PC-3 (cell line): ENCODE measurements at places on chromosomes 11 and 22. TPM values are rescaled to one million over a fixed set of nuclear protein-coding genes. Genes with fewer than 3 reads are reported as not detected.

The SLC35E4 gene
- total RNA-seq = 16.8 and 18.1 TPM in 2 replicates

GRCh38 chr11:8384199-8384821 lies 120.6 kb upstream of the LMO1 start:
- peaks cover 46% of the 10 kb centered on the region for H3K27me3 ChIP-seq
- H3K36me3 ChIP-seq = no peaks in the 10 kb centered on the region
- no peak overlapping the region for H3K4me3 ChIP-seq
- no peak overlapping the region for H3K27ac ChIP-seq

The YPEL1 gene
- total RNA-seq = 0.23 and 3.2 TPM in 2 replicates

The MUC5AC gene
- total RNA-seq = 0.11 and 0.35 TPM in 2 replicates

DNA sequence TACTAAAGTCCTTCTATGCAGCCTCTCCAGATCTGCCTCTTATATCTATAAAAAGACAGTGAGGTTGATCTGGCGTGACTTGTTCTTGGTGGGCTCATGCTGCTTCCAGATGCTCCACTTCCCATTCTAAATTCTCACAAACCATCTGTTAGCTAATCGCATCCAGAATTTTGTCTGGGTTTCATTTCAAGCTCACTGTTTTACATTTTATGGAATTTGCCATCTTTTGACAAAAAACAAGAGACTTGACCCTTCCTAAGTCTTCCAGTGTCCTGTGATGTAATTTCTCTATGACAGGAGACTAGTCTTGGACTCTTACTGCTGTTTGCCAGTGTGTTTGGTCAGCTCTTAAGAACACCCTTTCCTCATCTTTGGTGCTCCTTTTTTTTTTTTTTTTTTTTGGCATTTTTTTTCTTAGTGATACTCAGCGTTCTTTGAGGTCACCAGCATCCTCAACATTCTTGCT lies 23.0 kb downstream of the CRKL start:
- no peak overlapping the region for H3K4me3 ChIP-seq
- no peak for DNase-seq
- H3K36me3 ChIP-seq = peaks cover 6% of the 10 kb centered on the region
- no peaks in the 10 kb centered on the region for H3K27me3 ChIP-seq
- H3K4me1 ChIP-seq = peaks cover under 1% of the 10 kb centered on the region; the same call in 1 of the 2 replicates

The FBLN1 gene
- 13.4 and 17.4 TPM in 2 replicates for total RNA-seq

DNA sequence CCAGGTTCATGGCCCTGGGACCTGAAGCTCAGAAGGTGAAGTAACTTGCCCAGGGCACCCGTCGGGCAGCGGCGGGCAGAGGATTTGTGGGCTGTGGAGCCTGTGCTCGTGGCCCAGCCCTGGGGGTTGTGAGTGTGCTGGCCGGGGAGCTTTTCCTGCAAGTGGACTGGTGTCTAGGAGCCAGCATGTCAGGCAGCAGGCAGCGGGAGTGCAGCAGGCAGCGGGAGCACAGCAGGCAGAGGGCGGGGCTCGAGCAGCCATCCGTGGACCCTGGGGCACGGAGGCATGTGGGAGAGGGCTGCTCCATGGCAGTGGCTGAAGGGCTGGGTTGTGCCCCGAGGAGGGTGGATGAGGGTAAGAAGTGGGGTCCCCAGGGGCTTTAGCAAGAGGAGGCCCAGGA lies 72.7 kb upstream of the PPP6R3 start:
- H3K27ac ChIP-seq = no peak overlapping the region
- no peaks in the 10 kb centered on the region for H3K27me3 ChIP-seq
- no peak for DNase-seq
- H3K36me3 ChIP-seq = peaks cover 22% of the 10 kb centered on the region
- no peak overlapping the region for H3K4me3 ChIP-seq
- H3K4me1 ChIP-seq = no peaks in the 10 kb centered on the region

- DNase-seq = no peak
- no peak overlapping the region for H3K4me3 ChIP-seq
- no peak overlapping the region for H3K27ac ChIP-seq
These were observed 3.2 kb downstream of the TH start for GRCh38 chr11:2168286-2169004.

GRCh38 chr11:122342089-122342744 lies 226.2 kb upstream of the BLID start:
- peaks cover 10% of the 10 kb centered on the region; the same call in 1 of the 2 replicates for H3K4me1 ChIP-seq
- peak overlapping the region; percentile 62 for H3K27ac ChIP-seq
- no peaks in the 10 kb centered on the region for H3K36me3 ChIP-seq
- H3K27me3 ChIP-seq = peaks cover 71% of the 10 kb centered on the region
- peak; percentile 80 for DNase-seq
- no peak overlapping the region for H3K4me3 ChIP-seq

GRCh38 chr11:2927851-2928604 lies 1.2 kb downstream of the PHLDA2 start:
- H3K4me3 ChIP-seq = peak overlapping the region; percentile 74
- peaks cover 48% of the 10 kb centered on the region for H3K4me1 ChIP-seq
- no peaks in the 10 kb centered on the region for H3K27me3 ChIP-seq

The RFPL2 gene
- not detected in 2 replicates for total RNA-seq

GRCh38 chr11:92154110-92154509 lies 70.5 kb upstream of the FAT3 start:
- no peak overlapping the region for H3K27ac ChIP-seq
- H3K36me3 ChIP-seq = no peaks in the 10 kb centered on the region
- no peaks in the 10 kb centered on the region for H3K4me1 ChIP-seq
- no peaks in the 10 kb centered on the region; the same call in 1 of the 2 replicates for H3K27me3 ChIP-seq

DNA sequence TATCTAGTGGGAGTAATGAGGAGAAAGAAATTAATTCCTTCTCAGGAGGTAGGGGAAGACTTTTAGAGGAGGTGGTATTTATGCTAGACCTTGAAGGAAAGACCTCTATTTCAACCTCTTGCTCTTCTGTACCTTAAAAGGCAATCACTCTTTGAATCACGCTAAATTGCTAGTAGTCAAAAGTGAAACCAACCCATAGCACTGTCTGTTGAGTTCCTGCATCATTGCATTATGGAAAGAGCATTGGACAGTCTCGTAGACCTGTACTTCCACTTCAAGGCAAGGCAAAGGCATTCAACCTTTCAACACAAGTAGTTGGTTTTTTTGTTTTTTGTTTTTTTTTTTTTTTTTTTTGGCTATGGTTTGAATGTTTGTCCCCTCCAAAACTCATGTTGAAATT lies 770.4 kb downstream of the ETS1 start:
- no peak overlapping the region for H3K4me3 ChIP-seq
- H3K27me3 ChIP-seq = no peaks in the 10 kb centered on the region
- no peak for DNase-seq
- H3K36me3 ChIP-seq = no peaks in the 10 kb centered on the region
- no peak overlapping the region for H3K27ac ChIP-seq
- no peaks in the 10 kb centered on the region for H3K4me1 ChIP-seq

DNA sequence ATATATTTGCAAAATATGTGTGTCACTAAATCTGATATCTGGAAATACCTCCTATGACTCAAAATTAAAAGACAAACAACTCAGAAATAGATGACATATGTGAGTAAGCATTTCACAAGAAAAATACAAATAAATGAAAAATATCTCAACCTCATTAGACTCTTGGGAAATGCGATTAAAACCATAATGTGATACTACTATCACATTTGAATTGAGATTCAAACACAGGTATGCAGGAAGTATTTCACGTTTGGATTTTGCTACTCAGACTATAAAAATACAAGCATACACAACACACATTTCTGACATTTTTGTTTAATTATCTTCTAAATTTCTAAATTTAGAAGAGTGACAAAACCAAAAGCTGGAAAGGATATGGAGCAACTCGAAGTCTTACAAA lies 811.9 kb upstream of the LRRC4C start:
- H3K27me3 ChIP-seq = no peaks in the 10 kb centered on the region
- 0 out of 2 replicates have a peak, but pooled peaks cover 3% of the 10 kb centered on the region for H3K4me1 ChIP-seq
- no peaks in the 10 kb centered on the region for H3K36me3 ChIP-seq
- DNase-seq = peak; percentile 31
- H3K27ac ChIP-seq = peak overlapping the region; percentile 44

The CRACR2B gene
- total RNA-seq = 10.6 and 19.8 TPM in 2 replicates

DNA sequence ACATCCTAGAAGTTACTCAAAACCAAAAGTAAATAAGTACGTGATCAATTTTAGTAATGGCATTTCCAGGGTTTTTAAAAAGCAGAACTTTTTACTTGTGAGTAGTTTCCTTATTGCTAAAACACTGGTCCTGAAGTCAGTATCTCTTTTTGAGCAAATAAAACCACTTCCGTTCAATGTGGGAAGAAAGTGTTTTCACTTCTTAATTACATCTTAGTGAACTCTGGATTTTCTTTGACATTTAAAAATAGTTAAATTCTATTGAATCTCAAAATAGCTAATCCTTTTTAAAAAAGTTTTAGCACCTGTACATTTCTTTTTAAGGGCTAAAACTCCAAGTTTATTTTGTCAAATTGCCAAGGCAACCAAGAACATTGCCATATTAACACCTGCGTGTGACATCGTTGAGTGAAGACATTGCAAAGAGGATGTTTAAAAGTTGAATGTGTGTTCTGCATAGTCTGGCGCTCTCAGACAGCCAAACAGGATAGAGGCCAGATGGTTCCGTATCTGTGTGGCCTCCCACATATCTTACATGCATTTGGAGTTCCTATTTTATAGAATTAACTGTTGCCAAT lies 17.2 kb upstream of the OR5B21 start:
- no peak overlapping the region for H3K27ac ChIP-seq
- no peaks in the 10 kb centered on the region for H3K36me3 ChIP-seq
- no peak for DNase-seq
- no peaks in the 10 kb centered on the region for H3K27me3 ChIP-seq
- H3K4me3 ChIP-seq = no peak overlapping the region

- peaks cover 8% of the 10 kb centered on the region; the same call in 1 of the 2 replicates for H3K4me1 ChIP-seq
- H3K4me3 ChIP-seq = no peak overlapping the region
- H3K27me3 ChIP-seq = no peaks in the 10 kb centered on the region
- peak; percentile 31 for DNase-seq
These were observed 4.8 kb downstream of the TRIM3 start for GRCh38 chr11:6468712-6469495.

The MRGPRX4 gene
- not detected in 2 replicates for total RNA-seq

DNA sequence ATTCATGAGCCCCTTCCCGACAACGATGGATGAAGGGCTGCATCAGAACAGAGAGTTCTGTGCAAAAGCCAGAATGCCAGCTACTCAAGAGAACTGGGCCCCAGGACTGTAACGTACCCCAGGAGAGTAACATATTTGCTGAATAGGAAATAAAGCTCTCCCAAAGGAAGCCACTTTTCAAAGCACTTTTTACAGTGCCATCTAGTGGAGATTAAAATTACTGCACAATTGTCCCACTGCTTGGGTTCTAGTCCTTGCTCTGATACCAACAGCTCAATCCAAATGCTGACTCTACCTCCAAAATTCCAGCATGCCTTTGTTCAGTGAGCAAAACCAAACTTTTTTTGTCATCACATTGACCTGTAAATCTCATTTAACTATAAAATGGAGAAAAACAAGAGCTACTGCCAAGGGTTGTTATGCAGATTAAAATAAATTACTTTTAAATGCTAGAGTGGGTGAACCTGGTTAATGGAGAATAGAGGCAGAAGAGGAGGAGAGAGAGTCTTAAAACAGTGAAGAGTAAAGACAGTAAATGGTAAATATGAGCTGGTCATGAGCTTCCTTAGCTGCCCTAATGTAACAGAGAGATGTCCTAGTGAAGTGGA lies 87.6 kb upstream of the FSHB start:
- no peak overlapping the region for H3K4me3 ChIP-seq
- no peak overlapping the region for H3K27ac ChIP-seq
- peak; percentile 68 for DNase-seq
- no peaks in the 10 kb centered on the region for H3K4me1 ChIP-seq

DNA sequence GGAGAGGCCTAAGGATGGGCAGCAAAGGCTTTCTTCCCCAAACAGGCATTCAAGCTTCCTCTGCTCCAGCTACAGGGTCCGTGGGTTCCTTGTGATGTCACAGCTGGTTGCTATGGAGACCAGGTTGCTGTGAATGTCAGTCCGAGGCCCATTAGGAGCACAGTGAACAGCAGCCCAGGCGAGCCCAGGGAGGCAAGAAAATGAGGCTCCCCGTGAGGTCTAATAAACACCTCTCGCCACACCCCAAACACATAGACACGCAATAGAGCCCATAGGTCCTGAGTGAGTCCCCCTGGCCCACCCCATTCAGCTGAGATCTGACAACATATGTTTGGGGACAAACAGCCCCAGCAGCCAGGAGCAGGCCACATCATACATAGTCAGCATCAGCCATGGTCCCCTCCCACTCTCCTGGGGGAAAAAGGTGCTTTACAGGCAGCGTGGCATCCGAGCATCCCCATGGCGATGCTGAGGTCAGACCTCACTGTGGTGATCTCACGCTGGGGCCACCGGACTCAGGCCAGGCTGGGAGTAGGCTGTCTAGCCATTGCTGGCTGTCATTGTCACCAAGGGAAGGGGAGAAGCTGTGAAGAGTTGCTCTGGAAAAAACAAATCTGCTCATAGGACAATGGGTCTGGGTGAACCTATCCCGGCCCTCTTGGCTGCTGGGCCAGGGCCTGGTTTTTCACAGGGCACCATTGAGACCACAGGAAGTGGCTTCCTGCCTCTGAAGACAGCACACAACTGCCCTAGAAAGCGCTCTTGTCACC lies 23.1 kb upstream of the TP53I11 start:
- no peaks in the 10 kb centered on the region for H3K36me3 ChIP-seq
- DNase-seq = no peak
- H3K27ac ChIP-seq = no peak overlapping the region
- no peaks in the 10 kb centered on the region for H3K27me3 ChIP-seq
- H3K4me1 ChIP-seq = peaks cover 15% of the 10 kb centered on the region
